ENCODE measurements at places on chromosomes 2 and 18.
A peak's percentile ranks its signal among the peaks of the same experiment; 100 is the strongest.

- DNase-seq: no peak
Measured at GRCh38 chr2:197184959-197185586, 125.5 kb downstream of the ANKRD44 start.

GRCh38 chr2:39659765-39660611 is 5.7 kb upstream of the TMEM178A start:
- no peak for DNase-seq

- peak; percentile 19 for DNase-seq
Measured at GRCh38 chr2:98387478-98387877, 41.2 kb downstream of the CNGA3 start.

GRCh38 chr2:149787206-149787605 is 199.6 kb upstream of the MMADHC start:
- no peak for DNase-seq

DNA sequence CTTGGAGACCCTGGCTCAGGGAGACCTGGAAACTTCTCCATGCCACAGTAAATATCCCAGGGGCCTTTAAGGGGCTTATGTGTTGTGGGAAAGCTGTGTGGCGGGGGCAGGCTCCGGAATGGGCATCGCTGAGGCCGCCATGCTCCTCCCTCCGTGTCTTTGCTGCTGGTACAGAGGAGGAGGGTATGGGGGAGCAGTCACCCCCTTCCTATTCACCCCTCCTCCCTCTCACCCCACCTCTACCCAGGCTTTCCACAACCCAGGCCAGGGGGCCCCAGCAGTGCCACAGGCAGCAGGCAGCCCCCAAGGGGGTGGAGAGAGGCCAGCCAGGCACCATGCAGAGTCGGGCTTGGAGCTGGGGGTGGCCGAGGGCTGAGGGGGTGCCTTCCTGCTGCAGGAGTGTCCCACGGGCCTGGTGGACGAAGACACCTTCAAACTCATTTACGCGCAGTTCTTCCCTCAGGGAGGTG is 28.0 kb upstream of the FAHD2A start:
- no peak for DNase-seq

- no peak for DNase-seq
Measured at GRCh38 chr2:100419915-100420314, 2.4 kb upstream of the CHST10 start.

Data from osteocyte (in vitro differentiated cells).